Putamen (tissue), 1 donor: ENCODE measurements at places on chromosomes 13 and 19.

DNA sequence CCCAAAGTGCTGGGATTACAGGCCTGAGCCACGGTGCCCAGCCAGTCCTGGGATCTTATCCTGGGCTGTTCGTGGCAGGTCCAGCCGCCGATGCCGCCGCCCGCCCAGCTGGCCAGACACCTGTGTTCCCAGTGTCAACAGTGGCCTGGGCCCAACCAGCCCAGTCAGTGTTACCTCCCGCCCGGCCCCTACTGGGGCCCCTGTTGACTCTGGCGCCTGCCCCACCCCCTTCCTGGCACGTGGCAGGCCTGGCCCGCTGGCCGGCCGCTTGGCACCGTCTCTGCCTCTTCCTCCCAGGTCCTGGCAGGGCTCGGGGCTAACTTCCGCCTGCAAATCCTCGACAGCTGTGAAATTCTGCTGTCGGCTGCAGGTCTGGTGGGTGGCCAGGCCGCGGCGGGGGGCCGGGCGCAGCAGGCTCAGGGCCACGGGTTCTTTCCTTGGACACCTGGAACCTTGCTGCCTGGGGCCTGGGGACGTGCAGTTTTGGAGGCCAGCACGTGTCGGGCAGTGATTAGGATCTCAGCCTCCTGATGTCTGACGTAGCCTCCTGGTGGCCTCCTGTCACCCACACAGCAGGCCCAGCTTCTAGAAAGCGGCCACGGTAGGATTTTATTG is 9.1 kb downstream of the ARID3A start:
- peak; percentile 52 for DNase-seq

DNA sequence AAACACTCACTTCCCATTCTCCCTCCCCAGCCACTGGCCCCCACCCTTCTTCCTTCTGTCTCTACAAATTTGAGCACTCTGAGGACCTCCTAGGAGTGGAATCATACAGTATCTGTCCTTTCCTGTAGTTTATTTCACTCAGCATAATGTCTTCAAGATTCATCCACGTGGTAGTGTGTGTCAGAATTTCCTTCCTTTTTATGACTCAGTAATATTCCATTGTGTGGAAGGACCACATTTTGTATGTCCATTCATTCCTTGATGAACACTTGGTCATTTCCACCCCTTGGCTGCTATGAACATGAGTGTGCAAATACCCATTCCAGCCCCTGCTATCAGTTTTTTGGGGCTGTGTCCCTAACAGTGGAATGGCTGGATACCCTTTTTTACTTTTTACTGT is 9.8 kb downstream of the KLF2 start:
- no peak for DNase-seq

DNA sequence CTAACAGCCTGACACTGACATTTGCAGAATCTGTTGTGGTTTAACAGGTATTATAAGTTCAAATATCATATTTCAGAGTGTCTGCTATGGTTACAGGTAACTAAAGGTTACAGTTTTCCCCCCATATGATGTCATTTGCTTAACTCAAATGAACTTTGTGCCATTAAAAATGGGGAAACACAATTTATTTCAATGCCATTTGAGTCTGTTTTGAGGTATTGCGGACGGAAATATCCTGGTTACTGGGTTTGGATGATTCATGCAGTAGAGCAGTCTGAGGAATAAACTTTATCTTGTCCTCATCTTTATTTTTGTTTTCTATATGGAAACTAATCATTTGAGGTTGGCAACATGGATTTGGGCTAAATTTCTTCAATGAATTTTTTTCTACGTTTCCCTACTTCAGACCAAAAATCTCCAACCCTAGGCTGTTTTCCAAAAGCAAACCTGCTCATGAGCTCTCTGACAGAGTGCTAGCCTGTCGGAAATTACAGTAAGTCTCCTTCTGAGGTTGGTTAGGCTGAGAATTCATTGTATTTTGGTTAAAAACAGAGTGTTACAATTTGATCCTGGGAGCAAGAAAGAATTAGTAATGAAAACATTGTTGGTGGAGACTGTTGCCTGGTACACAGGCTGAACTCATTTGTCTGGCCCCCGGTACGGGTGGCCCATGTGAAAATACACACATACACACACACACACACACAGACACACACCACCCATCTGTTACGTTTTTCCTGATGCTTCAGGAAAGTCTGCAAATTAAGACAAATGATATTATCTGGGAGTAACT is 66.1 kb downstream of the AKAP11 start:
- no peak for DNase-seq

GRCh38 chr19:14404312-14404711 is 14.8 kb downstream of the DDX39A start:
- DNase-seq: no peak

DNA sequence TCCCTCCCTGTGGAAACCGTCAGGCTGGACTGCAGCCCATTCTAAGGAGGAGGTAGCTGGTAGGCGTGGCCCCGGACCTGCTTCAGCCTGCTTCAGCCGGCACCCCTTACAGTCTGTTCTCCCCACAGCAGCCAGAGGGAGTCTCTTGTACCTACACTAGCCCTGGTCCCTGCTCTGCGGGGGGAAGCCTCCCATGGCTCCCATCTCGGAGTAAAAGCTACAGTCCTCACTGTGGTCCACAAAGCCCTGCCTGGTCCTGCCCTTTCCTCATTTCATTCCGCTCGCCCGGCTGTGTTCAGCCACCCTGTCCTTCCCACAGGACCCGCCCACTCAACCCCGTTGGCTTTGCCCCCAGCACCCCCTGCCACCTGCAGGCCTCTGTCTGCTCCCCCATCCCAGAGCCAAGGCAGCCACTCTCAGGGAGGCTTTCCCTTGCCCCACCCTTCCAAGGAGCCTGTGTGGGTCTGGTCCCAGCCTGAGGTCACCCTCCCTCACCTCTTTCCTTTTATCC is 1.3 kb downstream of the PGLYRP1 start:
- no peak for DNase-seq

GRCh38 chr19:38674388-38675171 is 27.1 kb downstream of the ACTN4 start:
- no peak for DNase-seq

DNA sequence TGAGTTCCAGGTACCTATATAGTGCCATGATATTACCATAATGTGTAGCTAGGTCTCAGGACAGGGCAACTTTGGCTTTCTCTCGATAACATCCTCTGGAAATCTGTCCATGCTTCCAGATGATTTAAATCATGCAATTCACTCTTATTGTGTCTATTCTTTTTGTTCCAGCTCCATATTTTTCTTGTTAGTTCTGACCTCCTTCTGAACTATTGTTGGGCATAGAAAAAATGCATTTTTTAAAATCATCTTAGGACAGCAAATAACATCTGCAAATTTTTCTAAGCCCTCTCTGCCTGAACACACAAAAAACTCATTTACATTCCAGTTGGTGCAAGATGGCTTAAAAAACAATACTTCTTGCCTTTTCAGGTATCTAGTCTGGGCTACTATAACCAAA is 1561.0 kb upstream of the MIR17HG start:
- DNase-seq: no peak

GRCh38 chr19:39825093-39825463 is 8.9 kb downstream of the DYRK1B start:
- no peak for DNase-seq

- no peak for DNase-seq
Observed at GRCh38 chr19:41816761-41817160, 20.4 kb downstream of the CEACAM3 start.
